ENCODE measurements at places on chromosomes 12 and 14.
A peak's percentile ranks its signal among the peaks of the same experiment; 100 is the strongest.

DNA sequence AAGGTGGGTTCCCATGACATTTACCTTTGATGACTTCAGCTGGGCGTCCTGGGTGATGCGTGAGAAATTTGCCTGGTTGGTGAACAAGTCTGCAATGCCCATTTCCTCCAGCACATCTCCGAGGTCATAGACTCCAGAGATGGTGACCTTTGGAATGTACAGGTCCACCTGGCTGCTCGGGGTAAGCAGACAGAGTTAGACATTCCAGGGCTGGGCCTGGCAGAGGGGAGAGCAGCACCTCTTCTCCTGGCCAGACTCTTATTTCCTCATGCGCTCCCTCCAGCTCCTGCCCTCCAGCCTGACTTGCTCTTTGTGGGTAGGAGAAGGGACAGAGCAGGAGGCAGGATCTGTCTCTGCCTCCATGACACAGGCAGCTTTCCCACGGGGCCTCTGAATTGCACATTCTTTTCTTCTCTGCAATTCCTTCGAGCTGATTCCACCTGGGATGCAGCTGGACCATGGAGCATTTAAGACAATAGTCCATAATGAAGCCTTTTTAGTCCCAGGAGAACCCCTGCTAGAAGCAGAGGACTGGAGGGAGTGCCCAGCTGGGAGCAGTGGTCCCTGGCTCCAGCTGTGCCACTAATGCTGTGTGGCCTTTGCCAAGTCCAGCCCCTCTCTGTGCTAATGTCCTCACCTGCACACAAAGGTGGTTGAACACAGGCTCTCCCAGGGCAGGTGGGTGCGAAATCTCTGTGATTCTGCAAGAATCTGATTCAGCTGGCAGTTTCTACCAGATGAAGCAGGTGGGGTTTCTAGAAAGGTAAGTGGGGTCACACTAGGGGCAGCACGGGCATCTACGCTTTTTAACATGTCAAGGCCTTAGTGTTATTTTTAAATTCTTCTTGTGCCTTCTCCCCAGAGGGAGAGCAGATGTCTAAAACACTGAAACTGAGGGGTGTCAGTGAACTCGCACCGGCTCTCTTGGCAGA, 13.2 kb upstream of the SERPINA10 start:
- DNase-seq = no peak

GRCh38 chr12:71682466-71682865, 3.4 kb upstream of the TMEM19 start:
- DNase-seq = no peak

- DNase-seq = no peak
These were observed 431.0 kb upstream of the TMPO start for GRCh38 chr12:98084391-98084790.

DNA sequence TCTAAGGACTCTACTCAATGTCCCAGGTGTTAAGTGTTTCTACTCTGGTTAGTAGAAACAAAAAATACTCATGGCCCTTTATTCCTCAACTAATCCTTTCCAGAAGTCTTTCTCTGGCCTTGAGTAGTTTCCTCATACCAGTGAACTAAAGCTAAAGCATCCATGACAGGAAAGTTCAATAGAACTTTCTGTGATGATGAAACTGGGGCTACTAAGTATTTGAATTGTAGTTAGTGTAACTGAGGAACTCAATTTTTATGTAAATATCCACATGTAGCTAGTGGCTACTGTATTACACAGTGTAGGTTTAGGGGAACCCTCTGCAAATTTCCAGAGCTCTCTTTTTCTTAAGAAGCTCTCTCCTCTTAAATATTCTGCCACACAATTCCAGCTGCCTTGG, 63.7 kb downstream of the R3HDM2 start:
- no peak for DNase-seq

- no peak for DNase-seq
These were observed 58.7 kb downstream of the SUSD6 start for GRCh38 chr14:69670093-69670492.

DNA sequence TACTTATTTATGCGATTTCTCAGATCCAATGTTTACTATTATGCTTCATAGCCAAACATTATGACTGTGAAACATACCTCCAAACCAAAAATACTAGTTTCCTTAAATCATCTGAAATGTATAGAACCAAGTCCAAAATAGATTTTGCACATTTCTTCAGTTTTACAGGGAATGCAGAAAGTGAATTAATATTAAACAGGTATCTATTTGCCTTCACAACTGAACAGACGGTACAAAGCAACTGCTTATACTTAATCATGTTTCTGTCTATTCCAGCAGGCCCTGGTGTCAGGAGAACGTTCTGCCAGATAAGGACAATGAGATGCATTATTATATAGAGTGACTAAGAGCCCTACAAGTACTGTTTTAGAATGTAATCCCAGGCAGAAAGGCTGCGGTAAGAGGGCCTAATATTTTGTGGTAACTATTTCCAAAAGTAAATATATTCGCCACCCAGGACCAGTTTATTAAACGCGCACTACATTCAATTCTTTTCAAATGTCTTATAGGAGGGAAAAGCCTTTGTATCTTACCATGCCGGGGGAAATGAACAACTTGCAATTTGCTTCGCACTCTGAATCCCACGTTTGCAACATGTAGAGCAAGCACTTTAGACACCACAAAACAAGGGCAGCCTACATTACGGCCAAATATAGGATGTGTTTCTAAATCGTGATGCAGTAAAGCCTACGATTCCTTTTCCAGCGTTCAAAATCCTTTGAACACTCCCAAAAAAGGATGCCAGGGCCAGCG, 1.5 kb downstream of the CORO1C start:
- DNase-seq = no peak

GRCh38 chr12:79183926-79184325, 319.4 kb downstream of the SYT1 start:
- peak; percentile 8 for DNase-seq

GRCh38 chr14:69715725-69716477, 51.0 kb upstream of the SRSF5 start:
- DNase-seq = peak; percentile 75

DNA sequence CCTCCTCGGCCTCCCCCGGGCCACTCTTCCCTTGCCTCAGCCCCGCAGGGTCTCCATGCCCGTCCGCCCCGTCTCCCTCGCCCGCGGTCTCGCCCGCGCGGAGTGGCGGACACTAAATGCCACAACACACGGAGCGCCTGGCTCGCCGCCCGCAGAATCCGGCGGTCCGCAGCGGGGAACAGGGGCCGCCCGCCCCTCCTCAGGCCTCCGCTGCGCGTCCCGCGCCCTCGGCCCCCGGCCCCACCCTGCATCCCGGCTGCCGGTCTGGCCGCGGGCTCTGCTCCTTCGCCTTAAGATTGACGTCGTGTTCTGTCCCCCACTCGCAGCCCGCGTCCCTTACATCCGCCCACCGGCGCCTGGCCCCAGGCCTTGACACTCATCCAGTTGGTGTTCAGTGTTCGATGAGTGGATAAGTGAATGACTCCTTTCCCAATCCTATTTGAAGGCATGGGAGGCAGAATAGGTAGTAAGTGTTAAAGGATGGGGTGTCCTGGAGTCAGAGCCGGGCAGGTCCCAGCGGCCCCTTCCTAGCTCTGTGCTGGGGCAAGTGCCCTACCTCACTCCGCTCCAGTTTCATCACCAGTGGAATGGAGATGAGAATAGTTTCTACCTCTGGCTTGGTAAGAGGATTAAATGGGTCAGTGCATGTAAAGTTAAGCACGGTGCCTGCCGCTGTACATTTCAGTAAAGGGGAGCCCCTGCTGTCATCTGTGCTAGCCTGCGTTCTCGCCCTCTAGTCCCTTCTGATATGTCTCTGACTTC, 622 bp downstream of the TECPR2 start:
- peak; percentile 5 for DNase-seq

DNA sequence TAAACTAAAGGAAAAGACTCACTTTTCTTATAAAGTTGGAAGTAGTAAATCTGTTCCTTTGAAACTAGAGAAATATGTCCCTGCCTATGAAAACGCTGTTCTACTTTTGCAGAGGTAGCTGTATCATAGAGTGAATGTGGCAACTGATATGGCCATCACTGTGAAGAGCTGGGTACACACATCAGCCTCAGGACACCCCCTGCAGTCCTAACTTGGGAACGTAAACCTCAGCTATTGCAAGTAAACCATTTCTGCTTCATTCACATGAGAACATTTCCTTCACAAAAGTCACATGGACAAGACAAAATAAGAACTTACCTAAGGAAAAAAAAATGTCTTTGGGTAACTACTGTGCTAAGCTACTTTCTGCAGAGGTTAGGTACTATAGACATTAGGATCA, 233.3 kb upstream of the PPFIA2 start:
- peak; percentile 31 for DNase-seq

DNA sequence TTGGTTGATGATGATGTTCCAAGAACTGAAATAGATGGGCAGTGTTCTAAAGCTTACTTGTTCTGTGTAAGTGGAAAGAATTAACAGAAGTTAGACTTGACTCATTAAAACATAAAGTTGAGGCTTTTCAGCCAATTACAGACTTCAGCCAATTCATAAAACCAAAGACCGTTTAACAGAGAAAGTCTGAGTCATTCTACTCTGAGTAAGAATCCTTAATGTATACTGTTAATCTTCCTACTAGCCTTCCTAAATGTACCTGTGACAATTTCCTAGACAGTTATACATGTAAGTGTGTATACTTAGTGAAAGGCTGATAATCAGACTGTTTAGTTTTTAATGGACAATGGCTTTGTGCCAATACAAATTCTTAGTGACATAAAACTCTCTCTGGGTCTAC, 681.0 kb downstream of the RPL10L start:
- DNase-seq = no peak

- DNase-seq = no peak
These were observed 12.6 kb downstream of the DDX55 start for GRCh38 chr12:123614531-123614930.
